Effector CD8-positive, alpha-beta T cell (primary cell): ENCODE measurements at places on chromosomes 6 and 20.

- no peak for DNase-seq
These were observed 10.7 kb downstream of the CASS4 start for GRCh38 chr20:56422824-56423189.

DNA sequence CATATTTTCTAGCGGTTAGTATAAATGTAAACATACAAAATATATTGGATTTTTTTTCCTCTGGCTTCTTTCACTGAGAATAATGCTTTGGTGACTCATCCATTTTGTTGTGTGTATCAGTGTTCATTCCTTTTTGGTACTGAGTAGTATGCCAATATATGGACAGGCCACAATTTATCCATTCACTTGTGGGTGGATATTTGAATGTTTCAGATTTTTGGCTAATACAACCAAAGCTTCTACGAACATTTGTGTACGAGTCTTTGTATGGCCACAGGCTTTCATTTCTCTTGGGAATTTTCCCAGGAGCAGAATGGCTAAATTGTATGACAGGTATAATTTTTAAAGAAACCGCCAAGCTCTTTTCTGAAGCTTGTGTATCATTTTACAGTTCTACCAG lies 677.5 kb downstream of the HDGFL1 start:
- no peak for DNase-seq

DNA sequence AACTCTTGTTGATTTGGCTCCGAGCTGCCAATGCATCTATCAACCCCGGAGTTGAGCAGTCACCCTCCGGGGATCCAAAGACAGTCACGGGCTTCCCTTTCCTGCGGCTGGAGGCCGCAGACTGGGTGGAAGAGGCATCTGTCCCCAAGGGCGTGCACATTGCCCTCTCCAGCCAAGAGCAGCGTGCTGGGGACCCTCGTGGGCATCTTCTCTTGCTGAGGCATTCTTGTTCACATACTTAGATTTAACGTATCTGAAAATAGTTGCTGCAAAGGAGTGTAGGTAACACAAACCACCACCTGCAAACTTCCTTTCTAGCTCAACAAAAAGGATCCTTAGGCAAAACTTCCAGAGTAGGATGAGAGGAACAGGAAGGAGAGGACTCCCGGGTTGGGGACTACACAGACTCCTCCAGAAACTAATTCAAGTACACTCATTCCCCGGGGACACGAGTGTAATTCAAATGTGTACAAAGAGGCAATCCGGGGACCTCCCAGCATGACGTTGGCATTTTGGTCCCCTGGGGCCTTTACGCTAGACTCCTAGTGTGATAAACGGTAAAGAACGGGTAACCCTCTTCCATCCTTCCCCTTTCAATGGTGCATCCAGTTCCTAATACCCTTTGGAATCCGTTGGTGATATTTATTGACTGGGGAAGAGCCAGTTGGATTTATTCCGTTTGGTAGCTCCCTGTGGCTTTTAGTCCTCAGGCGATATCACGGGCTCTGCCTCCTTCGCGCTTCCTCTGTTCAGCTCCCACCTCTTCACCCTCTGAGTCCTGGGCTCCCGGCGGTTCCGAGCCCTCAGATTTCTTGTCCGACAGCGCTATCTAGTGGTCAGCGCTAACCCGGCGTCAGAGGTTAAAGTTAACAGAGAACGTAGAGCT lies 2.7 kb upstream of the COL12A1 start:
- DNase-seq, result peak; percentile 69

- DNase-seq, result no peak
These were observed 53.2 kb upstream of the IFNGR1 start for GRCh38 chr6:137272403-137272802.

DNA sequence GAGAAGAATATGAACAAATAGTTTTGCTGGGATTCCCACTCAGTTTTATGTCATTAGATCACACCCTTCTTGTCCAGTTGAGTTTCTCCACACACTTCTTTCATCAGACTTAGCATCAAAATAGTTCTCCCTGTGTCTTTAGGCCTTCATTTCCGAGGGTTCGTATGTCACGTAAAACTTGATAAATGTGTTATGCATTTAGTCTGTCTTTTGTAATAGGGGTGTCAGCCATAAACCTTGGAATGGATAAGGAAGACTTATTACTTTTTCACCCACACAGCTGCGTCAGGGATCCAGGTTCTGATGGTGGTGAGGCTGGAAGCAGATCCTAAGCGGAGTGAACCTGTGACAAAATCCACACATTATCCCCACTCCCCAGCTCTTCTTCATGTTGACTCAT lies 246.8 kb downstream of the CD83 start:
- no peak for DNase-seq

GRCh38 chr20:63009988-63010769 lies 3.4 kb upstream of the BHLHE23 start:
- DNase-seq, result peak; percentile 66

GRCh38 chr20:56630506-56631317 lies 1.6 kb downstream of the TFAP2C start:
- no peak for DNase-seq

DNA sequence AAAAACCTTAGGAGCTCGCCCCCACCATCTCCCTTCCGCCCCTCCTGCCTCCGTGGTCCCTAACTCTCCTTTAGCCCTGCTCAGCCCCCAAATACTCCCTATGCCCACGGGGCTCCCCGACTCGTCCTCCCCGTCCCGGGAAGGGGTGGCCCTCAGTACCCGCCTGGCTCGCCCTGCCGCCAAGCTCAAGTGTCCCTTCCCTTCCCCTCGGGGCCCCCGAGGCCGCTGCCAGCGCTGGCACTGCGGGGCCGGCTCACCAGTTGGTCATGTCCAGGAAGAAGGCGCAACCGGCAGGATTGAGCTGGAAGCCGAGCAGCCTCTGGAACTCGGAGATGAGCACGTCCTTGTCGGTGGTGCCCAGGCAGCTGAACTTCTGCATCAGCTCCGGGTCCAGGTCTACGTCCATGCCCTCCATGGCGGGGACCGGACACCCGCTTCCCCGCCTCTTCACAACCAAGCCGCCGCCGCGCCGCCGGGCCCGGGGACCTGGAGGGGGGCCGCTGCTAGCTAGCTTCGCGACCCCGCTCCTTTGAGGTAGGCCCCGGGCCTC lies 303 bp downstream of the ILRUN start:
- no peak for DNase-seq

DNA sequence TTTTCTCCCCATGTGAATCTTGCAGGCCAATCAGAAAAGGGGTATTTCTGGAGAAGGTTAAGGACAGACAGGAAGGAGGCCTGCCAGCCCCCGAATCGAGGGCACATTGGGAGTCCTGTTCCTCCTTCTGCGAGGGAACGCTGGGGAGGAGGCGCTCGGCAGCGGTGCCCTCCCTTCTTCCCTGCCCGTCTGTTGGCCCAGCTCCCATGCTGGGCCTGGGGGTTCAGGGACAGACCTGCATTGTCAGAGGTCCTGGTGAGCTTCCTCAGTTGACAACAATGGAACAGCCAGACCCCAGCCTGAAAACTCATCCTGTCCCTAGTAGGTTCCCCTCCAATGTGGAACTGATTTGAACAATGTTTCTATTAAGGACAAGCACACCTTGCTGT lies 15.1 kb upstream of the SYNJ2 start:
- no peak for DNase-seq

- no peak for DNase-seq
These were observed 2.2 kb downstream of the ASIP start for GRCh38 chr20:34243377-34243776.

GRCh38 chr6:131980791-131981623 lies 29.8 kb upstream of the CCN2 start:
- no peak for DNase-seq
